ENCODE measurements at places on chromosomes 12 and 14. TPM values are rescaled to one million over a fixed set of nuclear protein-coding genes. Genes with fewer than 3 reads are reported as not detected.

DNA sequence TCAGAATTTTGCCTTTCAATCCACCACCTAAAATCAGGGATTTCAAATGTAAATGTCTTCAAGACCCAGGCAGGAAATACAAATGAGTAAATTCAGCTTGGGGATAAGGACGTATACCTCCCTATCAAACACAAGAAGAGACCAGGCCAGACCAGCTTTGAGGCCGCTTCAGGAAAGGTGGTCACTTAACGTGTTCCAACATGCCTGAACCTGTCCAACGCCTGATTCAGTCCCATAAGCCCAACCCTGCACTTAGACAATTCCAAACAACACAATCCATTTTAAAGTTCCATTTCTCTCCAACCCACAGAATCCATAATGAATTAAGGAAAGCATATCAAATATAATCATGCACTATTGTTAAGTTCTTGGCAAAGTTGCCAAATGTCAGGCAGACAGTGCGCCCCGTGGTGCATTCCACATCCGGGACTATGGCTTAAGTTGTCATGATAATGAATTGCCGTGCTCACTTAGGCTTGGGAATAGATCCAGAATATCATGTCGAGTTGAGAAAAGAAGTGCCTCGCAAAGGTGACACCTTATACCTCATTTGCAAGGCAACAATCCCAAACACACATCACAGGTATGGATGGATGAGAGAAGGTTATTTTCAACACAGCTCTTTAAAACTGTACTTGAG is 35.5 kb downstream of the CCDC60 start:
- DNase-seq = no peak
- H3K27me3 ChIP-seq = no peaks in the 10 kb centered on the region
- no peaks in the 10 kb centered on the region for H3K4me1 ChIP-seq
- no peak overlapping the region for H3K27ac ChIP-seq
- no peaks in the 10 kb centered on the region for H3K36me3 ChIP-seq

DNA sequence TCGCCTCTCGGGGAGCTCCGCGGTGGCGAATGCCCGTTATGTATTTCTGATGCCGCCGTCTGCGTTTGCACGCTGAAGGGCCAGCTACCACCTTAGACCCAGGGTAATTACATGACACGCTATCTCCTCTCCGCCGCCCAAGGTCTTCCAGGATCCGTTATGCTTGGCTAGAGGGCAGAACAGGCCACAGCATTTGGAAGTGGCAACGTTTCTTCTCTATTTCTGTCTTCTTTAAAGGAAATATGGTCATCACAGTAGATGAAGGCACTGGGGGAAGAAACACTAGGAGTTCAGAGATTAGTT is 861 bp upstream of the MDGA2 start:
- no peaks in the 10 kb centered on the region for H3K4me1 ChIP-seq
- no peak overlapping the region for H3K27ac ChIP-seq
- DNase-seq = no peak
- H3K27me3 ChIP-seq = peaks cover 18% of the 10 kb centered on the region

TTC9 gene
- 0.29 TPM for total RNA-seq

DNA sequence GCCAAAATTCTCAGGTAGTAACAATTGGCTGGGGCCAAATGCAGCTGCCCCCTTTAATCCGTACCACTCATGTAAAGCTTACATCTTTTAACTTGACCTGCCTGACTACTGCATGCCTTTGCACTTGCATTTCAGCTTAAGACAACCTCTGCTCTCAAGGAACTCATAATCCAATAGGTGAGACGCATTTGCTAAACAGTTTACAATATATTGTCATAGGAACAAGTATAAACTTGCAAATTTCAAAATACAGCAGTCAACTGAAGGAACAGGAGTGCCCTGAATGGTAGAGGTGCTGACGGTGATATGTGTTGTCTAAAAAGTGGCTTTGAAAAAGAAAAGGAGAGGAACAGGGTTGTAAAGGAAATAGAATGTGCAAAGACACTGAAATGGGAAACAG is 3.6 kb upstream of the BRMS1L start:
- H3K36me3 ChIP-seq = no peaks in the 10 kb centered on the region
- no peak overlapping the region for H3K27ac ChIP-seq
- peaks cover 3% of the 10 kb centered on the region for H3K4me1 ChIP-seq
- no peaks in the 10 kb centered on the region for H3K27me3 ChIP-seq
- H3K4me3 ChIP-seq = no peak overlapping the region
- DNase-seq = no peak

- H3K4me1 ChIP-seq = peaks cover 26% of the 10 kb centered on the region
- H3K27ac ChIP-seq = no peak overlapping the region
- no peaks in the 10 kb centered on the region for H3K36me3 ChIP-seq
- H3K4me3 ChIP-seq = no peak overlapping the region
- DNase-seq = no peak
These were observed 85.2 kb upstream of the IGF1 start for GRCh38 chr12:102565555-102565954.

- no peak overlapping the region for H3K27ac ChIP-seq
- DNase-seq = no peak
- no peaks in the 10 kb centered on the region for H3K4me1 ChIP-seq
- no peaks in the 10 kb centered on the region for H3K27me3 ChIP-seq
These were observed 90.7 kb upstream of the NOS1 start for GRCh38 chr12:117452112-117452511.

PIANP gene
- not detected for total RNA-seq

GRCh38 chr14:54572316-54572715 is 5.4 kb downstream of the SAMD4A start:
- H3K4me1 ChIP-seq = peaks cover 28% of the 10 kb centered on the region
- H3K27me3 ChIP-seq = no peaks in the 10 kb centered on the region
- no peak overlapping the region for H3K27ac ChIP-seq
- DNase-seq = no peak

DNA sequence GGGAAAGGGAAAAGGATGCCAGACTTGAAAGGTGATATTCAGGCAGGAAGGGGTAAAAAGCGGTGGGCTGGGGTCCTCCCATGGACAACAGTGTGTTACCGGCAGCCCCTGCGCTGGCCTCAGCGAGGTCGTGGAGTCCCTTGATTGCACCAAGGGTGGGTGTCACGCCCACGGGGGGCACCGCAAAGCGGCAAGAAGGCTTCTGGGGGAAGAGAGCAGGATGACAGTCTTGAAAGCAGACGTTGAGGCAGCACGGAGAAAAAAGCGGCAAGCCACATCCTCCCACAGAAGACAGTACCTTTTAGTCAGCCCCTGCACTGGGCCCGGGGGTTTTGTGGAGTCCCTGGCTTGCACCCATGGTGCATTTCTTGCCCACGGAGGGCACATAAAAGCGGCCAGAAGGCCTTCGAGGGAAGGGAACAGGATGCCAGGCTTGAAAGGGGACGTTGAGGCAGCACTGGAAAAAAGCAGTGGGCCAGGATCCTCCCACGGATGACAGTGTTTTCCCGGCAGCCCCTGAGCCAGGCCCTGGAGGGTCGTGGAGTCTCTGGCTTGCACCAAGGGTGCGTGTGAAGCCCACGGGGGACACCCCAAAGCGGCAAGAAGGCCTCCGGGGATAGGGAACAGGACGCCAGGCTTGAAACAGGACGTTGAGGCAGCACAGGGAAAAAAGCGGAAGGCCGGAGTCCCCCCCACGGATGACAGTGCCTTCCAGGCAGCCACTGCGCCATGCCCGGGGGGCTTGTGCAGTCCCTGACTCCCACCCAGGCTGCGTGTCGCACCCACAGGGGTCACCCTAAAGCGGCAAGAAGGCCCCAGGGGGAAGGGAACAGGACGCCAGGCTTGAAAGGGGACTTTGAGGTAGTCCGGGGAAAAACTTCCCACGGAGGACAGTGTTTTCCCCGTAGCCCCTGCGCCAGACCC is 162.2 kb upstream of the ALG10B start:
- no peak overlapping the region for H3K4me3 ChIP-seq
- no peaks in the 10 kb centered on the region for H3K36me3 ChIP-seq
- no peak for DNase-seq
- H3K27ac ChIP-seq = no peak overlapping the region
- H3K4me1 ChIP-seq = no peaks in the 10 kb centered on the region
- H3K27me3 ChIP-seq = no peaks in the 10 kb centered on the region

PIWIL1 gene
- not detected for total RNA-seq

All from osteoblast (primary cell).